ENCODE measurements at places on chromosomes 11 and 22. TPM values are rescaled to one million over a fixed set of nuclear protein-coding genes. Genes with fewer than 3 reads are reported as not detected.

- H3K4me3 ChIP-seq: no peak overlapping the region
- H3K4me1 ChIP-seq: no peaks in the 10 kb centered on the region
- H3K27ac ChIP-seq: no peak overlapping the region
- H3K36me3 ChIP-seq: peaks cover 54% of the 10 kb centered on the region
These were observed 56.3 kb upstream of the ADSL start for GRCh38 chr22:40289991-40290459.

GRCh38 chr11:83574519-83574918, 288.4 kb upstream of the CCDC90B start:
- H3K4me3 ChIP-seq: no peak overlapping the region
- no peaks in the 10 kb centered on the region for H3K27me3 ChIP-seq
- no peaks in the 10 kb centered on the region for H3K36me3 ChIP-seq

DNA sequence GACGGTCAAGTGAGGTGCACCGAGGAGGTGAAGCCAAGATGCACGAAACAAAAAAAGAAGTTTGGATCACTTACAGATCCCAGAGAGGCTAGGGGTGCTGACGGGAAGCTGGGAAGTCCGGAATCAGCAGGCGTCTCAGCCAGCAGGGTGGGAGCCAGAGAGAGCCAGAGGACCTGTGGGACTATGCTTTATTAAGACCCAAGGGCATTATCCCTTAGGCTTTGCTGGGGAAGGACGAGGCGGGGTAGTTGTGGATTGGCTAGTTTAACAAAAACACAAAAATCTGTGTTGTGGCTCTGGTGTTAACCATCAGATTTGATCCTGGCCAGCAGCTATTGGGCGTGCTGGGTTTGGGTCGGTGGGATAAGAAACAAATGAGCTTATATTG, 427.1 kb downstream of the DYNC2H1 start:
- no peak overlapping the region for H3K27ac ChIP-seq
- H3K36me3 ChIP-seq: peaks cover 9% of the 10 kb centered on the region
- DNase-seq: no peak
- no peak overlapping the region for H3K4me3 ChIP-seq
- peaks cover 19% of the 10 kb centered on the region for H3K4me1 ChIP-seq
- H3K27me3 ChIP-seq: no peaks in the 10 kb centered on the region

DNA sequence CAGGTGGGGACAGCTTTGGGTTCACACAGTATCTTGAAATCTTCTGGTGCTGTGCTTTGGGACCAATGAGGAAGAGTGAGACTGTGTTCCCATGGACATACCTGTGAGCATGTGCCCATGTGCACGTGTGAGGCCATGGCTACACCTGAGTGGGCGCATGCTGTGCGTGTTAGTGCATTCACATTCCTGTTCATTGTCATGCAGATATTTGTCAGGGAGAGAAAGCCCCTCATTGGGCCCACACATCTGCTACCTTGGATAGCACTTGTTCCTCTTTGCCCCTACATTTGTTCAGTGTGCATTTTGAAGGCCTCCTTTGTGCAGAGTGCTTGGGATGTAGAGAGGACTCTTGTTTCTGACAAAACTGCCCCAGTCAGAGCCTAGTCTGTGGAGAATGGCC, 154.3 kb upstream of the E2F8 start:
- no peak overlapping the region for H3K4me3 ChIP-seq
- H3K27ac ChIP-seq: no peak overlapping the region
- peaks cover 10% of the 10 kb centered on the region for H3K4me1 ChIP-seq
- no peaks in the 10 kb centered on the region for H3K27me3 ChIP-seq
- peak; percentile 55 for DNase-seq

DNA sequence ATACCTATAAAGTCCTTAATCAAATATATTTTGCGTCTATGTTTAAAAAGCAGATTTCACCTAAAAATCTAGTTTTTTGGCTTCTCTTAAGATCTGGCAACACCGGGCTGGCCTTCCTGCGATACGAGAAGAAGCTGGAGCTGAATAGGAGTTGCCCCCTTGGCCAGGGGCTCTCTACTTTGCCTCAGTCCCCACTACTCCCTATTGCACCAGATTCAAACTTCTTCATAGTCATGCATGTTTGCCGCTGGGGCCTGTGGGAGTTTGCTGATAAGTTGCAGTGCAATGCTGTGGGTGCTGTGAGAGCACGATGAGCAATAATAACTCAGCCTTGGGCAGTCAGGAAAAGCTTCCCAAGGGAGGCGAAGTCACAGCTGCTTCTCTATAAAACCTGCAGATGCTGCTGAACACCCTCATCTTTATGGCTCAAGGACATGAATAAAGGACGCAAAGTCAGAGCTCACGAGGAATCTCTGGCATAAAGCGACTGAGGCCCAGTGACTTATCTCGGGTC, 15.2 kb upstream of the EIF3D start:
- no peak overlapping the region for H3K27ac ChIP-seq
- no peaks in the 10 kb centered on the region for H3K36me3 ChIP-seq
- no peak overlapping the region for H3K4me3 ChIP-seq
- peaks cover 14% of the 10 kb centered on the region for H3K27me3 ChIP-seq
- DNase-seq: no peak

- peaks cover 30% of the 10 kb centered on the region for H3K4me1 ChIP-seq
- H3K27me3 ChIP-seq: 0 out of 2 replicates have a peak, but pooled peaks cover 3% of the 10 kb centered on the region
- DNase-seq: no peak
- H3K27ac ChIP-seq: peak overlapping the region; percentile 96
These were observed 1.3 kb downstream of the PAFAH1B2 start for GRCh38 chr11:117145393-117145761.

DNA sequence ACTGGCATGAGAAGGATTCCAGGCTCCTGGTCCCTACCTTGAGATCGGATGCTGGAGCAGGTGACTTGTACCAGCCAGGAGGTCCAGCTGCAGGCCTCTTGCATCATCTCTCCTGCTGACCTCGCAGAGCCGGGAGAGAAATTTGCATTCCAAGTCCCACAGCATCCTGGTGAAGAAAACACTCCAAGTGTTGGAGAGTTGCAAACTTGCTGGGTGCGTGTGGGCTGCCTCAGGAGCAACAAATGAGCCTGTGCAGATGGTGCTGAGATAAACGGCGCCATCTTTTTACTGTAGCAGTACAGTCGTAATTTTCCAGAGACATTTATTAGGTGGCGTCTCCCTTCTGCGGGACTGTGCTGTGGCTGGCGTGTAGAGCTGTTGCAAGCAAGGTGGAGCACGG, 32.1 kb upstream of the ZBTB16 start:
- no peak overlapping the region for H3K27ac ChIP-seq
- H3K27me3 ChIP-seq: no peaks in the 10 kb centered on the region
- DNase-seq: no peak

GRCh38 chr11:44950625-44951476, at the start of gene TP53I11:
Gene TP53I11 (minus strand): TSS chr11:44950883. CDS start chr11:44938335, 12,548 bp downstream.
- no peaks in the 10 kb centered on the region for H3K36me3 ChIP-seq
- peaks cover 58% of the 10 kb centered on the region for H3K4me1 ChIP-seq
- DNase-seq: peak; percentile 43

DNA sequence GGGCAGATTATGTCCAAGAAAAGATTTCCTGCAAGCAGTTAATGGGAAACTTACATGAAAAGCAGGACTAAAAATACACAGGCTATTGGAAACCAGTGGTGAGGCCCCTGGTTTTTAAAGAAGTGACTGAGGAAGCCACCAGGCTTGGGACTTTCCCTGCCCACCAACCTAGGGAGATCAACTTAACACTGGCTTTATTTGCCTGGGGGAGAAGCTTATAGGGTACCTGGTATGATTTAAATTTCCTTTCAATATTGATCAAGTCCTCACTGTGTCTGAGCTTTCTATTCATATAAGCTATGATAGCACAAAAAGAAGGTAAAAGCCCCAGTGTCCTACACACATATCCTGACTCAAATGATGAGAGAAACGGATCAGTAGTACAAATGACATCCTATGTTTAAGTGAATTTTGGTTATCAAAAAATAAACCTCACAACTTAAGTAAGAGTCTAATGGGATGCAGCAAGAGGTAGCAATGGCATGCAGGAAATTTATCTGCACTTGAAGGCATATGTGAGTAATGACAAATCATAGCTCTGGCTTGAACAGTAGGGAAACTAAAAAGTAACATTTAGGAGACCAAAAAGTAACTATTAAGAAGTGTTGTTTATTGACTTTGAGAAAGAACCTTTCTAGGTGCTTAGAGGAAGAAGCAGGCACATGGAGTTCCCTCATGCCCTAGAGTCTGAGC, 85.3 kb downstream of the GAB2 start:
- DNase-seq: no peak
- no peak overlapping the region for H3K27ac ChIP-seq
- H3K4me3 ChIP-seq: no peak overlapping the region
- no peaks in the 10 kb centered on the region for H3K27me3 ChIP-seq
- 0 out of 2 replicates have a peak, but pooled peaks cover 3% of the 10 kb centered on the region for H3K36me3 ChIP-seq

- no peak overlapping the region for H3K4me3 ChIP-seq
- DNase-seq: no peak
These were observed 14.8 kb downstream of the OR51E2 start for GRCh38 chr11:4682623-4683419.

DNA sequence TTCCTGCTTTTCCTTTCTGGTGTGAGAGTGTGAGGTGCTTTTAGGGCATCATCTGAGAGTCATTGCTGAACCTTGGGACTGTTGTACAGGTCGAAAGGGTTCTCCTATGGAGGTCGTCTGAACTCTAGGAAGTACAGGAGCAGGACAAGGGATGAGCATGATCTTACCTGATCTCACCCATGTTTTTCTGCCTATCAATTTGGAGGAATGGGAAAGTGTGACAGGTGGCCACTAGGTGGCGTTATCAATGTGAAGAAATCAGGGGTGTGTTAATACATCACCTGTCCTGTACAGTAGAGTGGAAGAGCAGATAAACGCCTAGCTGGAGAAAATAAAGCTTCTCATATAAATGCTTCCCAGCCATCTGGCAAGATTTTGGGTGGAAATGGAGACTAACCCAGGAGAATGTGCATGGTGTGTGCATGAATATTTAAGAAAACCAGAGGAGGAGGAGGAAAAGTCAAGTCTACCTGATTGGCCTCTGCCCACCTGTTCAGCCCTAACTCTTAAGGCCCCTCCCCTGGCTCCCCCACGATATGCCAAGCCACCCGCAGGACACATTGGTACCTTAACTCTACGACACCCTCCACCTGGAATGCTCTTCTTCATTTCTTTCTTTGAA, 72.0 kb upstream of the NARS2 start:
- H3K27me3 ChIP-seq: no peaks in the 10 kb centered on the region
- H3K27ac ChIP-seq: no peak overlapping the region
- no peaks in the 10 kb centered on the region for H3K36me3 ChIP-seq
- peaks cover 11% of the 10 kb centered on the region for H3K4me1 ChIP-seq
- peak; percentile 73 for DNase-seq

DNA sequence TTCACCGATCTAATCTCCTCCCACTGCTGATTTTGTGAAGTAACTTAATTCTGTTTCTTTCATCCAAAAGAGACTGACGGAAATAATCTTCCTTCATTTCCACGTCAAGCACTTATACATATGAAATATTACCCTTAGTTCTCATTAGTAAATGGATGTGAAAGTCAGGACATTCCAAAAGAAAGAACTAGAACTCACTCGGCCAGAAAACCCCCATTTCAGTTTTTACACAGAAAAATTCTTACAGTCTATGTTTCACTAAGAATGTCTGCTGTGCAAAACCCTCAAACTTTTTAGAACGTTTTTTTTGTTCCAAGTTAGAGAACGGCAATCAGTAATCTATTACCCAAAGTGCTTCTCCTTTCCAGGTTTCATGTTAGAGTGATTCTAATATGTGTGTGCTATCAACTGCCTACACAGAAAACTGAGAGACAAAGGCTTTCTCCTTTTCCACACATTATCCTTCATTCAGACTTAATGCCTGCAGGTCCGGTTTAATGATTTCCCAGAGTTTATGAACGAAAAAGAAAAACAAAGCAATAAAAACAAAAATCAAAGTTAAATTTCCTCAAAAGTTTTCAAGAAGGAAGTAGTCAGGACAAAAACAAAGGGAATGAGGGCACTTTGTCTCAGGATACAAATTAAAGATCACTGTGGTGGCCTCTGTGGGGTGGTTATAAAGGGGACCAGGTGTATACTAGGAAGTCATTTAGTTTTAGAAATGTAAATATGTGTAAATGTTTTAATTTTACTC, 11.3 kb upstream of the SESN3 start:
- no peaks in the 10 kb centered on the region for H3K27me3 ChIP-seq
- H3K4me3 ChIP-seq: no peak overlapping the region
- DNase-seq: no peak
- peaks cover 35% of the 10 kb centered on the region for H3K4me1 ChIP-seq

DNA sequence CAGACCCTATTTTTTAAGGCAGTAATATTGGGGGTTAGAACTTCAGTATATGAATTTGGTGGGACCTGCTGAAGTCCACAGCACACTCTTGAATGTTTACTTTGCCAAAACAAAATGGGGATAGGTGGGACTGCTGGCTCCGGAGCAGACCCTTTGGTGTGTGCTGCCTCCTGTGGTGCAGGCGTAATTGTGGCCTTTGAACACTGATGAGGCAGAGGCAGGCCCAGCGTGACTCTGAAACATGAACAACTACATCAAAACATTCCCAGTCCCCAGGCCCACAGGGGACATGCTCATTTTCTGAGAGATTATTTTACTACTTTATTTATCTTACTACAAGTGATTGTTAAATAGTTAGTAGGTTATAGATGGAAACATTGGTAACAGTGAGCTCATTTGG, 225.0 kb upstream of the TBCEL start:
- H3K36me3 ChIP-seq: no peaks in the 10 kb centered on the region
- peaks cover 7% of the 10 kb centered on the region for H3K4me1 ChIP-seq
- H3K4me3 ChIP-seq: no peak overlapping the region
- peaks cover 8% of the 10 kb centered on the region for H3K27me3 ChIP-seq
- no peak overlapping the region for H3K27ac ChIP-seq
- no peak for DNase-seq

GRCh38 chr11:69914286-69915150, 95.3 kb upstream of the FGF3 start:
- DNase-seq: peak; percentile 14
- no peak overlapping the region for H3K27ac ChIP-seq
- no peaks in the 10 kb centered on the region for H3K36me3 ChIP-seq
- H3K4me3 ChIP-seq: no peak overlapping the region
- peaks cover 32% of the 10 kb centered on the region for H3K27me3 ChIP-seq

- 0 out of 2 replicates have a peak, but pooled peaks cover 3% of the 10 kb centered on the region for H3K36me3 ChIP-seq
- peaks cover 7% of the 10 kb centered on the region for H3K4me1 ChIP-seq
- no peak overlapping the region for H3K27ac ChIP-seq
These were observed 68.5 kb upstream of the MPEG1 start for GRCh38 chr11:59281177-59281576.

DNA sequence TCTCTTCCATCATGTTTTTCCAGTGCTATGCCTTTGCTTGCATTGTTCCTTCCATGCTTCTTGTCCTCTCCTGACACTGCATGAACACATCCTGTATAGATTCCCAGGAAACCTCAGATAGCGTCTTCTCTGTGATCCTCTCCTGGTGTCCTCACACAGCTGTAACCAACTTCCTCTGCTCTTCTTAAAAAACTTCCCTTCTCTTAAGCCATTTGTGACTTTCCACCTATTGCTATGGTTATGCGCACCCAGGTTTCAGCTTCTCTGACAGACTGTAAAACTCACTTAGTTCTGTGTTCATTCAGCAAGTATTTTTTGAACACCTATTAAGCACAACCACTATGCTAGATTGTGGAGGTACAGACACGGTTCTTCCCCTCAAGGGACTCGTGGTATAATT, 5.1 kb upstream of the APLP2 start:
- H3K4me3 ChIP-seq: no peak overlapping the region
- H3K27me3 ChIP-seq: peaks cover 27% of the 10 kb centered on the region
- no peak for DNase-seq
- H3K27ac ChIP-seq: no peak overlapping the region
- H3K36me3 ChIP-seq: no peaks in the 10 kb centered on the region

- H3K4me3 ChIP-seq: no peak overlapping the region
- no peaks in the 10 kb centered on the region for H3K36me3 ChIP-seq
- H3K27ac ChIP-seq: no peak overlapping the region
- H3K27me3 ChIP-seq: peaks cover 1% of the 10 kb centered on the region
- no peaks in the 10 kb centered on the region for H3K4me1 ChIP-seq
These were observed 4.6 kb downstream of the DCHS1 start for GRCh38 chr11:6650980-6651379.

The SLC37A2 gene
- 2.2 TPM for total RNA-seq

The SLC22A12 gene
- not detected for total RNA-seq

The GNAZ gene
- 11.4 TPM for total RNA-seq

The ARHGAP42 gene
- total RNA-seq: 32.5 TPM

The WNT11 gene
- 0.32 TPM for total RNA-seq

The HPX gene
- total RNA-seq: 2.4 TPM

All from WTC11 (cell line).